HFFc6 (cell line): ENCODE measurements at places on chromosomes 1 and 21. TPM values are rescaled to one million over a fixed set of nuclear protein-coding genes. Genes with fewer than 3 reads are reported as not detected.

LIN9 gene
- total RNA-seq, result 2.4 to 4.8 TPM (median 4.7 TPM) in 3 replicates

IVL gene
- total RNA-seq, result 0.10 TPM in 1 of 2 replicates, not detected in the other

- H3K27ac ChIP-seq, result peak overlapping the region; percentile 98
- peaks cover 61% of the 10 kb centered on the region for H3K4me1 ChIP-seq
- peaks cover 64% of the 10 kb centered on the region for H3K27me3 ChIP-seq
- peaks cover 29% of the 10 kb centered on the region for H3K36me3 ChIP-seq
- peak; percentile 88 for DNase-seq
Measured at GRCh38 chr1:23555986-23556634, 3.2 kb downstream of the ID3 start.

GRCh38 chr1:201594575-201595245 lies 55.8 kb downstream of the NAV1 start:
- no peak overlapping the region for H3K4me3 ChIP-seq
- peaks cover 31% of the 10 kb centered on the region for H3K36me3 ChIP-seq
- peak; percentile 26 for DNase-seq
- peak overlapping the region; percentile 72 for H3K27ac ChIP-seq

- DNase-seq, result no peak
- H3K4me1 ChIP-seq, result peaks cover 9% of the 10 kb centered on the region; the same call in 1 of the 2 replicates
- no peaks in the 10 kb centered on the region for H3K36me3 ChIP-seq
- H3K4me3 ChIP-seq, result no peak overlapping the region
- H3K27me3 ChIP-seq, result peaks cover 17% of the 10 kb centered on the region
Measured at GRCh38 chr1:43137445-43138052, 34.5 kb downstream of the EBNA1BP2 start.

- peak; percentile 40 for DNase-seq
- peaks cover 99% of the 10 kb centered on the region for H3K4me1 ChIP-seq
- peak overlapping the region; percentile 67 for H3K4me3 ChIP-seq
- H3K27me3 ChIP-seq, result peaks cover 7% of the 10 kb centered on the region
Measured at GRCh38 chr1:115323366-115324004, 14.6 kb downstream of the NGF start.

CFHR5 gene
- not detected in 3 replicates for total RNA-seq
